ENCODE measurements at places on chromosomes 7 and 10.

DNA sequence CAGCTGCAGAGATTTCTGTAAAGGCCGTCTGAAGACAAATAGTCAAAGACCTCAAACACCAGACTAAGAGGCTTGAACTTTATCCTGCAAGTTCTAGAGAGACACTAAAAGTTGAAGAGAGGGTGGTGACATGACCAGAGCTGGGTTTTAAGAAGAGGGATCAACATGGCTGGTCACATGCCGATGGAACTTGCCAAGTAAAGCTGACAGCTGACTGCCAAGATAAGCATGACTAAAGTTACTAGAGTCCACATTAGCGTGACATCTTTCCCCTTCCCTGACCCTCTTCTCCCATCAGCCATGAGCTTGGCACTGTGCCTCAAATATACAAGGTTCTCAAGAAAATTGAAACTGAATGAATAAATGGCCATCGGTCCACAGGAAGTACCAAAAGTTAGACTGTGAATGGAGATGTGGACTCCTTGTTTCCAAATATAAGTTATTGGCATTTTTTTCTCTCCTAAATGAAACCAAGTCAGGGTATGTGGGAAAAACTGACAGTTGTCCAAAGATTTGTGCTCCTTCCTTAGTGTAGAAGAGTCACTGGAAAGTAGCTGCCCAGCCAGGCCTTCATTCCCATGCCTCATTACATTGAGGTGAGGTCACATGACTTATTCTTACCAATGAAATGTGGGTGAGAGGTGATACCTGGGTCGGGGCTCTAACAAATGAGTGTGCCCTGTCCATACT is 24.5 kb downstream of the XPNPEP1 start:
- no peak for DNase-seq

- no peak for DNase-seq
These were observed 41.7 kb upstream of the DYNC1I1 start for GRCh38 chr7:95730493-95731280.

- DNase-seq = no peak
These were observed 3.1 kb upstream of the AVPI1 start for GRCh38 chr10:97690133-97690532.

DNA sequence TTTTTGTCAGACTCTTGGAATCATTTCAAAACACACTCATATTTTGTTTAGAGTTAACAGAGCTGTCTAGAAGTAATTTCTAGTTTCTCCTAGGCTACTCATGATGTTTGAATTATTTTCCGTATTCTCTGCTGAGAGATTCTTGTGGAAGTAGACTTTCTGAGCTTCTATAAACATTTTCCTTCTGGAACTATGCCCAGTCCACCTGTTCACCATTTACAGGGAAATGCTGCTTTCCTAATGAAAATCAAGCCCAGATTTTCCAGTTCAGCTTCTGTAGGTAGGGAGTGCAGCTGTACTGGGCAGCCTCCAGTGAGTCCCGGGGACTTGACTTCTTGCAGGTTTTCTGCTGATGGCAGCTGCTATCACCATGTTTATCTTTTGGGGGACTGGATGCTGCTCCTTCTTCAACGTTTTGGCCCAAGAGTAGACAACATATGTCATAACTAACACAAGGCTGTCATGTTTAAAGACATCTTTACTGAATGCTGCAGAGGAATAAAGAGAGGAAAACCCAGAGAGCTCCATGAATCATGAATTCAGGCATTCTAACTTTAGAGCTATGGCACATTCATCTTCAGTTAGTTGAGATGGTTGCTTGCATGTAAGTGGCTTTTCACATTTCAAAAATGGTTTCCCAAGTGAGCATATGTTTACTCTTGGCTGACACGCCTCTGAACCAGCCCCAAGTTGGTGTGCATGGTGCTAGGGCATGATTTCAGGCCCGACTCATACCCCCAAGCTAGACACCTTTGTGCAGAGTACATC is 85.6 kb downstream of the SDK1 start:
- DNase-seq = no peak

DNA sequence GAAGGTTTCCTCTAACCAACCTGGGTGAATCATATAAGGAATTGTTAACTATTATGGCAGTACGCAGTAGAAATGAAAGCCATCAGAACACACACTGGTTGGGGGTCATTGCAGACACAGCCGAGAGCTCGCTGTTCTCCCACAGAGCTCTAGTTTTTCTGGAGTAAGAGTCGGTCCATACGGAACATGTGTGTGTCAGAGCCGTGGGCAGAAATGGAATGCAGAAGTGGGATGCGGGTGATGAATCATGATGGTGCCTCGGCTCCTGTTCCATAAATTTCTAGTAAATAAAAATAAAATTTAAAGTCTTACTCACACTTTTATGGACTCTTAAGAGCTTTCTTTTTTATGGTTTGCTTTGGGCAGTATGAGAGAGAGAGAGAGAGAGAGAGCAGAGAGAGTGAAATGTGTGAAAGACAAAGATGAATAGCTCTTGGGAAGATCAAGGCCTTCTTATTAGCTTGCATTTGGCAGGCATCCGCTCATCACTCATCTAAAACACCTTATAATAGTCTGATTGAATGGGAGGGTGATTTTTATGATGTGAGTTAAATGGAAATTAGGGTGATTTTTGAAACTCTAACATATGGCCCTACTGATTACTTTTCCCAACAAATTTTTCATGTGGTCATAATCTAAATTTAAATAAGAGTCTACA is 98.8 kb upstream of the PFKP start:
- no peak for DNase-seq

- no peak for DNase-seq
These were observed 23.5 kb upstream of the TRIM8 start for GRCh38 chr10:102620591-102621442.

DNA sequence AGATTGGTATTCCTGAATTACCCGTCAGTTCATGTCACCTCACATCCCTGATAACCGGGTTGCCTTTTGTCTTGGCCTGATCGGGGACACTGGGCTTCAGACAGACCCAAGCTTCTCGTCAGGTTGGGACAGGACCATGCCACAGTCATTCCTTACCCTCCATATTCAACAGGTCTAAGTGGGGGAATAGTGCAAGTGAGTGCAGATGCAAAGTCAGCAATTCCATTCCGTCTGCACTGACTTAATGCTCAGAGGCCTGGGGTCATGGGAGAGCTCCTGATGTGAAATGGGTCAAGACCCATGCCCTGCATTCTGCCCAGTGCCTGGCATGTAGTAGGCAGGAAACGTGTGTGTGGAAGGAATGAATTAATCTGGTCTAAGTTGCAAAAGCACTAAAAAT is 95.4 kb upstream of the PITRM1 start:
- no peak for DNase-seq

- no peak for DNase-seq
These were observed 5.1 kb downstream of the SHH start for GRCh38 chr7:155807065-155807671.

GRCh38 chr7:130022623-130023175 is 28.5 kb downstream of the ZC3HC1 start:
- DNase-seq = no peak

DNA sequence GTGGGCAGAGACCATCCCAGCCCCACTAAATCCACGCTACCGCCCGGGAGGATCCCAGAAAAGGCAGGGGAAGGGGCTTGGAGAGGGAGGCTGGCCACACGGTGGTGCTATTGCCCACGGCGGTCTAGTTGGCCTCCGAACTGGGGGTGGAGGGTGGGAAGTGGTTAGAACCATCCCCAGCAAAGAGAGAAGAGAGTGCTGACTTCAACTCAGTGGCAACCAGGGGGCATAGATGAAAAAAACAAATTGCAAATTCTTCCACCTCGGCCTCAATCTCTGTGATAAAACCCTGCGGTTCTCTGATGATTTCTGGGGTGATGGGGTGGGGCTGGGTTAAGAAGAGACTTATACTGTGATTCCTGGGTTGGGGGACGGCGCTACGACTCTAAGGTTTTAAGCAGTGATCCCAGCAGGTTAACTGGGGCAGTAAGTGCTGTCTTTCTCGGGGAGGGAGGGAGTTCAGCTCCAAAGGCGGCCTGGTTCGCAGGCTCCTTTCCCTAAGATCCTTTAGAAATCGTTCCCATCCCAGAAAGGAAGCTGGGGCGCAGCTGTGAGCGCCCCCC is 154.5 kb upstream of the LYZL2 start:
- DNase-seq = peak; percentile 80

DNA sequence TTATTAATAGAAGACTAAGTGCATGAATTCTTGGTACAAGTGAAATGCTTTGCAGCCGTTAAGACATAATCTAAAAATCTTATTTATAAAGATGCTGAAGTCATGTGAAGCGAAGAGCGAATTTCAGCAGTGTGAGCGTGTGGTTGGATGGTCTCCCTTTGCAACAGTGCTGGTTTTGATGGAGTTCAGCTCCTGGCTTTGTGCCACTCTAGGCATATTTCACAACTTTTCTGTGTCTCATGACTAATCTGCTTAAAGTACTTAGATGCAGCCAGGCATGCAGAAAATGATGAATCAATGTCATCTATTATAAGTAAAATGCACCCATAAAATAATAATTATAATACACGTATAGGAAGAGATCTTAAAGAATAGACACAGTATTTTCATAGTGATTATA is 107.2 kb upstream of the TCERG1L start:
- no peak for DNase-seq

- DNase-seq = no peak
These were observed 554.2 kb downstream of the DNAJB6 start for GRCh38 chr7:157890921-157891401.

DNA sequence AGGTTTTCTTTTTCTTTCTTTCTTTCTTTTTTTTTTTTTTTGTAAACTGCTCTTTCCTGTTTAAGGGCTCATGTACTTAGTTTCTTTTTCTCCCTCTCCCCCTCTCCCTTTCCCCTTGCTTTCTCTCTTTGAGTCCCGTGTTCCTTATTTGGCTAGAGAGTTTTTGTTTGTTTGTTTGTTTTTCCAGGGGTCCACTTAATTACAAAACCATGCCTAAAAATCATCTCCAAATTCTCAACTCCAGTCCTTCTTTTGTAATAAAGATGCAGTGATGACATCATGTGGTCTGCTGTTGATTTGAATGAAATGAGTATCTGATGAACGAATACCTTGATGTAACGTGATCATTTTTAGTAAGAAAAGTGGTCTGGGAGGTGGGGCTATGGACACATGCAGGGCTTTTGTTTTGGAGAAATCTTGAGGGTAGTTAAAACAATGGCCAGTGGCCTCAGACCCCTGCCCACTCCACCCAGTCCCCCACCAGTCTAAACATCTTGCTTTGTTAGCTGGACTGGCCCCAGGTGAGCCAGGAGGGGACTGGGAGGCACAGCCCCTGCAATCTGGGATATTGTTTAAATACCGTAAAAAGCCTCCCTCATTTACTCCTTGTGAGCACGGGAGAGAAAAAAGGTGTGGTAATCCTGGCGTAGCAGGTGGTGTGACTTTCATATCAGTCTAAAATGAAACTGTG is 165.7 kb downstream of the LRMDA start:
- no peak for DNase-seq

DNA sequence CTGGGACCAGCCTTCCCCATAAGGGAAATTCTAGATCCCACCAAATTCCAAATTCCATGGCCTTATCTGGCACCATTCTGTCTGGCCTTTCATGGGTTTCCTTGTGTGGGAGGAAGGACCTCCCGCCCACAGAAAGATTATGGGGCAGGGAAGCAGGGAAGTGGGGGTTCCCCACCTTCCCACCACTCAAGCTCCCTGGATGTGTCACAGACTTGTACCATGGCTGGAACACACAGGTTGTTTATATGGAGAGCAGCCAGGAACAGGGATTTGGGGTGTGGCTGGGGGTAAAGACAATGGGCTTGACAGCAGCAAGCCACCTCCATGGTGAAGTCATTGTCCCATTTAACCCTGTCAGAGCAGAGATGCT is 18.3 kb downstream of the UNC5B start:
- no peak for DNase-seq

DNA sequence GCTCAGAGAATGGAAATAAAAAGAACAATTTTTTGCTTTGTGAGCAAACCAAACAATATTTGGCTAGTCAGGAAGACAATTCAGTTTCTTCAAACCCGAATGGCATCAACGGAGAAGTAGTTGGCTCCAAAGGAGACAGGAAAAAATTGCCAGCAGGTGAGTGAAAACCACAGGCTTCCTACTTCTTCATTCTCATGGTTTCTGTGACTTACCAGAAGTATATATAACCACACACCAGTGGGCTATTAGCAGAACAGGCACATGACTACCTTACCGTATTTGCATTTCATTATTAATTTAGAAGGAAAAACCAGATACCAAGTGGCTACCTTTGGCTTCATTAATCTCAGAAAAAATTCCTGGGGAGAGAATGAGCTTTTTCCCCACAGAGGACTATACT is 8.8 kb downstream of the TDRD1 start:
- DNase-seq = no peak

DNA sequence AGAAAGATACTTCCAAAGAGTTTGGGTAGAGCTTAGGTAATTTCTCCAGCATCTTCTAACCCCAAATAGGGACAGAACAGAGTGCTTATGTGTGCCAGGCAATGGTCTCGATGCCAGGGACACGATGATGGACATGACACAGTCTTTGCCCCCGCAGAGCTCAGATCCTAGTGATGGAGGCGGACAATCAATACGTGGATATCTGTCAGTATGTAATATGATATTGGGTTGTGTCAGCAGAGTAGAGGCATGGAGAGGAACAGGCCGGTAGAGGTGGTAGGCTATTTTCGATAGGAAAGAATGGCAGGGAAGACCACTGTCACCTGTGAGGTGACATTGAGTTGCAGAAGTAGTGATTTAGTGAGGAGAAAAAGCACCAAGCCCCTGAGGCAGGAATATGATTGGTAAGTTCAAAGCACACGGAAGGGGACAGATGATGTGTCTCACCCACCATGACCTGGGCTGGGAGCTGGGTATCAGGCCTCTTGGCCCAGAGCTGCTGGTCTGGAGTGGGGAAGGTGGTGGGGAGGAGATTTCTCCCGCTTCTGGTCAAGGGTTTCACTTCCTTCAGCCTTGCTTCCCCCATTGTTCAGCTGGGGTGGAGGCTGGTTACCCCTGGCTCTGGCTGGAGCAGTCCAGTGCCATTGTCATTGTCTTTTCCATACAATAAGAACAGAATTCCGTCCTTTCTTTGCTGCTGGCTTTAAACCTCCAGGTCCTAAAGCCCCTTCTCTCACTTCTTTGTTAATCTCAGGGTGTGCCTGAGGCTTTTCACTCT is 36.0 kb upstream of the SRGN start:
- DNase-seq = no peak

DNA sequence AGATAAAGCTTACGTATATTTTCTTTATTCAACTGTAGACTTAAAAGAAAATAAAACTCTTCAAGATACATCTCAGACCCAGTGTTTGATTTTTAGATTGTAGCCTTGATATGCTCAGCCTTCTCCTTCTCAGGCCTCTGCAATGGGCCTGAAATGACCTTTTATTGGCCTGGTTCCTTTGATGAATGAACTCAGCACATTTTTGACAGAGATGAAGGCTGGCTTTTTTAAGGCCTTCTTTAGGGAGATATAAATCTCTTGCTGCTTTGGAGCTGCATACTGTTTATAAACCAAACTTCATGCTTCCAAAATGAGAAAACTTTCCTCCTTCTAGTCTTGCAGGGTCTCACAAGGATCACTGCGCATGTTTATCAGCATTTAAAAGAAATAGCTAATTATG is 1049.8 kb downstream of the LRMDA start:
- no peak for DNase-seq

Measured in stimulated activated CD4-positive, alpha-beta T cell treated with anti-CD3 and anti-CD28 coated beads, Interleukin-12 subunit alpha, Interleukin-12 subunit beta, amount 100 ng/mL, for 24 hours (primary cell).